ENCODE measurements at places on chromosomes 5 and 9.
A peak's percentile ranks its signal among the peaks of the same experiment; 100 is the strongest.

- no peak for DNase-seq
Measured at GRCh38 chr9:136670576-136671253, 8.0 kb downstream of the EGFL7 start.

DNA sequence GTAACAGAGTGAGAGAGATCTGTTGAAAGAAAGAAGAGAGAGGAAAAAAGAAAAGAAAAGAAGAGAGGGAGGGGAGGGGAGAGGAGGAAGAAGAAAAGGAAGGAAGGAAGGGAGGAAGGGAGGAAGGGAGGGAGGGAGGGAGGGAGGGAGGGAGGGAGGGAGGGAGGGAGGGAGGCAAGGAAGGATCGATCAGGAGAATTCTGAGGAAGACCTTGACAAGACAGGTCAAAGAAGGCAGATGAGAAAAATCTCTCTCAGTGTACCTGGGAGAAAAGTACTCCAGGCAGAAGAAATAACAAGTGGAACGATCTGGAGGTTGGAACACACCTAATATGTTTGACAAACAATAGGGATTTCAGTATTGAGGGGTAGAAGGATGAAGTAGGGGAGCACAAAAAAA lies 64.6 kb upstream of the SUSD1 start:
- DNase-seq = no peak

DNA sequence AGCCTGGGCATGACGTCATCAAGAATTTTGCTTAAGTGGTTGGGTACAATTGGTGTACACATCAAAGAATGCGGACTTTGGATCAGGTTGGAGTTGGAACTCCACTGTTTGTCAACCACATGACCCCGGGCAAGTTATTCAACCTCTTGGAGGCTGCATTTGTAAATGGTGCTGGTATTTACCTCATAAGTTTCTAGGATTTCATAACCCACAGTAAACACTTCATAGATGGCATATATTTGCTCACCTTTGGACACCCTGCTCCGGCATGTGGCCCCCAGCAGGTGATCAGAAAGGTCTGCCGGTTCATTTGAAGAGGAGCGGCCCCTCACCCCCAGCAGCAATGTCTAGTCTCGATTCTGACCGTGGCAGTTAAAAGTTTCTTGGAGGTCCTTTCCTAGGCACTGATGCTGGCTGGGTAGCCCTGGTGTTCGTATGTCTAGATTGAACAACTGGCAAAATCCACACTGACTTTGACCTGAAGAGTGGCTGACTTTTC lies 60.6 kb downstream of the IL6ST start:
- no peak for DNase-seq

DNA sequence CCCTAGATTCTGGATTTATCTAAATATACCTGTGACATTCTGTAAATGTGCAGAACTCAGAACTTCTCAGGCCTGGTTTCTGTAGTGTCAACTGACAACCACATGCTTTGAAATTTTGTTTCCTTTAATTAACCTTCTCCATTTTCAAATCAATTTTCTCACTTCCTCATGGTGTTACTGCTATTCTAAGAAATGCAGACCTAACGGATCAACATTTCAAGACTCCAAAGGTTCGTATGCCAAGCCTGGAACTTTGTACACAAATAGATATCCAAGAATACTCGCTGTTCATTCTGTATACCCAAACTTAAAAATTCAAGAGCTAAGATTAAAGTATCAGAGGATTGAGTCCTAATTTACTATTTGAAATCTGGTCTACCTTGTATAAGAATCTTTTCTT lies 88.1 kb downstream of the SLC24A2 start:
- DNase-seq = no peak

GRCh38 chr9:35232867-35233544 lies 71.2 kb downstream of the UNC13B start:
- no peak for DNase-seq

- DNase-seq = no peak
Measured at GRCh38 chr9:83218411-83219090, 155.6 kb upstream of the RASEF start.

DNA sequence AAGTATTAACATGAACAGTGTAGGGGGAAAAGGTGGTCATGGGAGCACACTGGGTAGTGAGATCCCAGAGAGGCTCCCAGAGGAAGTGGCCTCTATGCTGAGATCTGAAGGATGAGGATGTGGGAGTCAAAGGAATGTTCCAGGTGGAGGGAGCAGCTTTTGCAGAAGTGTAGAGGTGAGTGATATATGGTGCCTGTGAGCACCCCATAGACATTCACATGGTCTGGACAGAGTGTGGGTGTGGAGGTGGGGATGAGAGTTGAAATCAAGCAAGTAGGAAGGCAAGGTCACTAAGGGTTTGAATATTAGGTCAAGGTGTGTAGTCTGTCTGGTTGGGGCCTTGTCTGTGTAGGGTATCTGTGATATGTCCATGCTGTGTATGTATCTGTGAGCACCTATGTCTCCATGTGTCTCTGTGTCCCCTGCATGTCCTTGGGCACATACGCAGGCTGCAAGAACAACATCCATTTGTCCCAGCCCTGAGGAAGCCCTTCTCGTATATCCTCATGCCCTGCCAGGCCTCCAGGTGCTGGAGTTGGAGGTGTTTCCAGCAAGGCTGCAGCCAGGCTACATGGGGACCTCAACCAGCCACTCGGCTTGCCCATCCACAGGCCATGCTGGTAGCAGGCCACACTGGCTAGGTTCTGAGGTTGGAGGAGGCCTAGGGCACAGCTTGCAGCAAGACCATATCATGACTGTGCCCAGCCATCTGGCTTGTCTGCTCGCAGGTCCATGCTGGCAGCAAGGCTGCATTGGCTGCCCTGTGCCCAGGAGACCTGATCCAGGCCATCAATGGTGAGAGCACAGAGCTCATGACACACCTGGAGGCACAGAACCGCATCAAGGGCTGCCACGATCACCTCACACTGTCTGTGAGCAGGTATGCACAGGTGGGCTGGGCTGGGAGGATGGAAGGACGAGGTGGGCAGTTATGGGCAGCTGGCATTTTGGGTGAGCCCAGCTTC lies 4.7 kb downstream of the PDLIM4 start:
- DNase-seq = no peak

DNA sequence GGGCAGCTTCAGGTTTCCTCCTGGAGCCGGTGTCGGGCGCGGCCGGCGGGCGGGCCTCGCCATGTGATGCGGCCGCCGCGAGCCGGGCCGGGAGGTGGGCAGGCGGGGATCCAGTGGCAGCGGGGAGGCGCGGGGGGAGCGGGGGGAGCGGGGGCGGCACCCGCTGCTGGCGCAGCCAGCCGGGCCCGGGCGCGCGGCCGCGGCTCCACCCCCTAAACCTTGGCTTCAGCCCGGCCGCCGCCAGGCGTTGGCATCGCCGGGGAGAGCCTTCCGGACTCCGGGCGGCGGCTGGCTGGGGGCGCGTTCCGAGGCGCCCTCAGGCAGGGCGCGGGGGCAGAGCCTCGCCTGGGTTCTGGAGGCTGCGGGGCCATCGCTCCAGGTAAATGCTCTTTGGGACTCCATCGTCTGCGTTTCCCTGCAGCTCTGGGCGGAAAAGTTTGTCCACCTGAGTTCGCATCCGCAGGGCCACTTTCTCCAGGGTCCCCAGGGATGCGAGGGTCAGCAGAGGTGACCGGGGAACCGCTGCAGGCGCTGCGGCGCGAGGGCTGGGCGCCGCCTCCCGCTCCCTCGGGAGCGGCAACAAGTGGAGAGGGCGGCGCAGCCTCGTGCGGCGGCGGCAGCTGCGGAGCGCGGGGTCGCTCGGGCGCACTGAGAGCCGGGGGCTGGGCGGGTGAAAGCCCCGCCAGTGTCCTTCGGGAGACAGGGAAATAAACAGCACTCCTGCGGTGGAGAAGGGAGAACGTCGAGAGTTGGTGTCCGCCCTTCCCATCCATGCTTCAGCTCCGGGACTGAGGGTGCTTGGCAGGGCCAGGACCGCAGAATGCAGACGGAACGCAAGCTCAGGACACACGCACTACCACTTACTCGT lies at the start of gene ARHGEF28:
Gene ARHGEF28, plus strand, starts transcription at position 253 of the 868 bp plus-strand sequence. CDS start 58,656 bp downstream, outside the sequence.
- no peak for DNase-seq

- no peak for DNase-seq
Measured at GRCh38 chr5:50646591-50646990, 19.8 kb upstream of the PARP8 start.

DNA sequence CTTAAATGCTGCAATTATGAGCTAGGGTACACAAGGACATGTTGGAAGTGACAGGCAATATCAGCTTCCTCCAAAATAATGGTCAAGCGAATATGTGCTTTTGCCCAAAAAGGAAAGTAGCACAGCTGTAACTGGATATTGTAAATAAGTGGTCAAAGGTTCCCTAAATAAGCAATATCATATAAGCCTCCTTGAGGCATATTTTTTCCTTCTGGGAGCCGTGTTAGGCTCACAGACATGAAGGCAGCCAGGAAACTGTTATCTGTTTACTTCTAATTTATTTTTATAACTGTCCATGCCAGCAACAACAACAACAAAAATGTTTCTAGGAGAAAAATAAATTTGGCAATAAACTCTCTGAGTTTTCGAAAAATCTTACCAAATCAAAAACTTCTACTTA lies 648.3 kb downstream of the PDE4D start:
- DNase-seq = no peak

GRCh38 chr9:100884518-100884917 lies 144.0 kb upstream of the PLPPR1 start:
- DNase-seq = no peak

GRCh38 chr9:89008744-89009545 lies 17.7 kb downstream of the S1PR3 start:
- no peak for DNase-seq

GRCh38 chr5:140633021-140633471 lies at the start of gene CD14:
Gene CD14 (minus strand): TSS chr5:140633175. CDS start chr5:140633071, 104 bp downstream.
- DNase-seq = no peak

DNA sequence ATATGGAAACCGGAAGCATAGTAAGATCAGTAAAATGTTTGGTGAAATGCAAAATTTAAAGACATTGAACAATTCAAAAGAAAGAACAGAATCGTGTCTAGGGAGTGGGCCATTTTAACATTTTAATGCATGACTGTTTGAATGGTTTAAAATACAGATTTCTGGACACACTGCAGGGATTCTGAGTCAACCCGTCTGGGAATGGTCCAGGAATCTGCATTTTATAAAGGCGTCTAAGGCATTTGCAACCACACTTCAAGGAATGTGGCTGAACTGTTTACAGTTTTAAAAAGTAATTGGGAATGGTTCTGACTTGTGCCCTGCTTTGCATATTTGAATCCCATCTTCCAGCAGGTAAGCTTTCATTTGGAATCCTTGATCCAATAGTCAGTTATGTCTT lies 811.7 kb upstream of the WWC1 start:
- no peak for DNase-seq

- no peak for DNase-seq
Measured at GRCh38 chr5:134536876-134537275, 11.4 kb downstream of the JADE2 start.

- no peak for DNase-seq
Measured at GRCh38 chr5:138349852-138350562, 2.5 kb upstream of the KDM3B start.

GRCh38 chr9:27338527-27338903 lies 41.6 kb upstream of the EQTN start:
- no peak for DNase-seq

DNA sequence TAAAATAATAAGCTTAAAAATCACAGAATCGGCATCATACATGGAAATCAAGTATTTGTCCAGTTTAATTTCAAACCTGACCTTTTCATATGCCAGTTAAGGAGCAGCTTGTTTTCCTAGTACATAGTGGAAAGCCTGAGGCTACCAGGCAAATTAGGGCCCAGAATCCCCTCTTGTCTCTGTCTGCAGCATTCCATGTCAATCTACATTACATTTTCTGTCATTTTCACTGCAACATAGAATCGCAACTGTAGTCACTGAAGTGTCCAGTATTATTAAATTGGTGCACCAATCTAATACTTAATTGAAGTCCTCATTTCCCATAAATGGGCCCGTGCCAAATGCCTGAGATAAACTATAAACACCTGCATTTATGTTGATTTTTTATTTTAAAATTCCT lies 1352.2 kb upstream of the ACO1 start:
- DNase-seq = no peak

- no peak for DNase-seq
Measured at GRCh38 chr9:113888976-113889375, 12.9 kb downstream of the ZNF618 start.

GRCh38 chr9:117546894-117547678 lies 132.2 kb upstream of the ASTN2 start:
- no peak for DNase-seq

GRCh38 chr9:136979769-136980587 lies 2.7 kb downstream of the PTGDS start:
- no peak for DNase-seq

DNA sequence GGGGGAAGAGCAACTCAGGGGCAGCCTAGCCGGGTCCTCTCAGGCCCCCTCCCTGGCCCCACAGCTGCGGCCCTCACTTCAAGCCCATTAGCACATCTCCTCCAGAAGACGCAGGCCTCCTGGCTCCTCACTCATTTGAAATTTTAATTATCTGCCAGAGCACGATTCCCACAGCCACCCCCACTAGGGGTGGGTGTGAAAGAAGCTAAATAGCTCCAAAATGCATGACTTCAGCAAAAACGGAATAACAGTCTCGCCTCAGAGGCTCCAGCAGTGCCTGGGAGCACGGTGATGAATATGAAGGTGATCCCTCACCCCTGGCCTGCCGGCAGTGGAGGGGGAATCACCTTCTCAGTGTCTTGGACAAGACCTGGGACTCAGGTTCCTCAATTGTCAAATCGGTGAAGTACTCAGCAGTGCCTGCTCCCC lies 61.1 kb upstream of the HRH2 start:
- no peak for DNase-seq

GRCh38 chr9:27482709-27483108 lies 41.4 kb upstream of the IFNK start:
- no peak for DNase-seq

- no peak for DNase-seq
Measured at GRCh38 chr5:105259581-105260217, 1697.1 kb upstream of the NUDT12 start.

DNA sequence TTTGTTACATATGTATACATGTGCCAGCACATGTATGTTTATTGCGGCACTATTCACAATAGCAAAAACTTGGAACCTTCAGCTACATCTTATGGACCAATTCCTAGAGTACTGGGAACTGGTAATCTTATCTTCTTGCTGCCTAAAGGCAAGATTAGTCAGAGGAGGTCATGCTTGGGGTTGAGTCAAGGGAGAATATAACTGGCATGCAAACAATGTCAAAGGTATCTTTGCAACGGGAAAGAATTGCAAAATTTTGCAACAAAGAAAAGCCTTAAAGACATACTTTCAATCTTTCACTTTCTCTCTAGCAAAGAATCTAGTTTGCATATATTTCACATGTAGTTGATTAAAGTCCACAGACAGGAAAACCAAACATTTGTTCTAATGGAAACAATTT lies 145.2 kb downstream of the EDIL3 start:
- DNase-seq = no peak

GRCh38 chr5:143222287-143223231 lies 180.9 kb downstream of the NR3C1 start:
- peak; percentile 12 for DNase-seq

- no peak for DNase-seq
Measured at GRCh38 chr5:57184322-57184721, 10.5 kb downstream of the GPBP1 start.

GRCh38 chr5:16759147-16759773 lies 142.5 kb upstream of the RETREG1 start:
- DNase-seq = no peak

- DNase-seq = no peak
Measured at GRCh38 chr5:77355080-77355479, 137.0 kb downstream of the WDR41 start.

- DNase-seq = no peak
Measured at GRCh38 chr5:8196061-8196460, 327.1 kb downstream of the MTRR start.

All from stimulated activated CD8-positive, alpha-beta memory T cell treated with anti-CD3 and anti-CD28 coated beads, Interleukin-4, amount 100 ng/mL, for 4 hours (primary cell).